Cardiac fibroblast (primary cell): ENCODE measurements at places on chromosomes 3 and 15.
A peak's percentile ranks its signal among the peaks of the same experiment; 100 is the strongest.

- DNase-seq = no peak
These were observed 174.6 kb downstream of the ABHD5 start for GRCh38 chr3:43865351-43865750.

DNA sequence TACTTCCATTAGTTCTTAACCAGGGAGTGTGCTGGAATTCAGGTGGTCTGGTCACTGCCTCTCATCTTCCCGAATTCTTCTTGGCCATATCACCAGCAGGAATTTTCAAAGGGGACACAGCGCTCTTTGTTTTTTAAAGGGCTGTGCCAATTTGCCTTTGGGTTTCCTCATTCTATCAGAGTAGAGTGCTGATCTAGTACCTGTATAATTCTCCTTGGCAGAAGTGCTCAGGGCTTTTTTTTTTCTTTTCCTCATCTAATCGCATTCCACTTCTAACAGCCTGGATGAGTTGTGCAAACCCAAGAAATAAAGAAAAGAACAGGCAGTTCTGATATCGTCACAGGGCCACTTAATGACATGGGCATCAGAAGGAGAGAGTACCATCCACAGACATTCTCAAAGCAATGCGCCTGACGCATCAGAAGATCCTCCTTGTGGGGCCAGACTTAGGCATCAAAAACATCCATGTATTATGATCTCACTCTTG, 121.0 kb downstream of the ASB7 start:
- no peak for DNase-seq

- no peak for DNase-seq
These were observed 85.4 kb downstream of the MAGI1 start for GRCh38 chr3:65953301-65953812.

GRCh38 chr3:64802460-64802859, 114.7 kb upstream of the ADAMTS9 start:
- no peak for DNase-seq

DNA sequence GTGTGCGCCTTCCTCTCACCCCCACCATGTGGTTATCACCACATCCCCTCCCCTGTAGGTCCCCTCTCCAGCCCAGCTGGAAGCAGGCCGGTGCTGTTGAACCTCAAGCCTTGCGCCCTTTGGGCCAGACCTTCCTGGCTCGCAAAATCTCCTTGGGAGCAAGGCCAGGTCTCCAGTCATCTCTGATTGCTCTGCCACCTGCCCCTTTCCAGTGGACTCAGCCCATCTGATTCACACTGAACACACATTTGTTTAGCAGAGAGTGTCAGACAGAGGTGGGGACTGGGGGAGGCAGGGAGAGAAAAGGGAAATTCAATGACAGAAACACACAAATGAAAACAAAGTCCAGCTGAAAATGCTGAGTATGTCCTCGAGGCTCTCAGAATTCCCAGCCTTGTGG, 119.4 kb downstream of the TPRA1 start:
- DNase-seq = no peak

DNA sequence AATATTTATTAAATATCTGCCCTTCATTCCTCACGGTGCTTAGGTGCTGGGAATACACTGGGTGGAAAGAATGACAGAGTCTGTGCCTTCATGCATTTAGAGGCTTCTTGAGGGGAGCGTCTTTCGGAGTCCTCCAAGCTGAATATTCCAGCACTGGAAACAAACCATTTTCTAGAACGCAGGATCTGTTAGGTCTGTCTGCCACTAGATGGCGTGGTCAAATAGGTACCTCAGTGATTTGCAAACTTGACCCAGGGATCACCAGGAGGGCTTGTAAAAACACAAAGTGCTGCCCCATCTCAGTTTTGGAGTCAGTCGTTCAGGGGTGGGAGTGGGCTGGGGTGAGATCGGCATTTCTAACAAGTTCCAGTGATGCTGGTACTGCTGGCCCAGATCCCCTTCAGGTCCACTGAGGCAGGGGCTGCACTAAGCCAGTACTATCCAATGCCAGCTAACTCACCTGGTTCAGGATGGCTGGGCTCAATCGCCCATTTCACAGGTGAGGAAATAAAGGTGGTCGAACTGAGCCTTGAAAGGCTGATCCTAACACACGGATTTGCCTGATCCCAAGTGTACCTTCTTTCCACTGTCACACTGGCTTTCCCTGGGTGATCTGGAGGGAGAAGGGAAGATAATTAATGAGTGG, 14.8 kb downstream of the ARNT2 start:
- DNase-seq = peak; percentile 73

GRCh38 chr3:102169915-102170479, 264.8 kb upstream of the ZPLD1 start:
- DNase-seq = no peak

DNA sequence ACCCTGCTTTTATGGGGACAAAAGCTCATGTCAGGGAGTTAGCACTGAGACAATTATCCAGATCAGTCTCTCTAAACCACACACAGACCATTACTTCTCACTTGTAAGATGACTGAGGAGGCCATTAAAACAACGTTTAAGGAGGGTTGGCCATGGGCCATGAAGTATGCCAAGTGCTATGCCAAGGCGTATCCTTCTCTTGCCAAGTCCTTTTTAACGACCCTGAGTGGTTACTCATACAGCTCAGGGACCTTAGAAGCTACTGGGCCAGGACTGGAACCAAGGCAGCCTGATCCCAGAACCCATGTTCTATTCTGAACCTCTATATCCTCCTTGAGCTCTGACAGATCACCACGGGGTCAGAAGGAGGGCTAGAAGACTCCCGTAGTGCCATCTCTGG, 50.0 kb downstream of the NMNAT3 start:
- no peak for DNase-seq

- DNase-seq = no peak
These were observed 2.4 kb downstream of the CPLX3 start for GRCh38 chr15:74828835-74829234.

GRCh38 chr3:29890801-29891200, 609.9 kb downstream of the RBMS3 start:
- no peak for DNase-seq

DNA sequence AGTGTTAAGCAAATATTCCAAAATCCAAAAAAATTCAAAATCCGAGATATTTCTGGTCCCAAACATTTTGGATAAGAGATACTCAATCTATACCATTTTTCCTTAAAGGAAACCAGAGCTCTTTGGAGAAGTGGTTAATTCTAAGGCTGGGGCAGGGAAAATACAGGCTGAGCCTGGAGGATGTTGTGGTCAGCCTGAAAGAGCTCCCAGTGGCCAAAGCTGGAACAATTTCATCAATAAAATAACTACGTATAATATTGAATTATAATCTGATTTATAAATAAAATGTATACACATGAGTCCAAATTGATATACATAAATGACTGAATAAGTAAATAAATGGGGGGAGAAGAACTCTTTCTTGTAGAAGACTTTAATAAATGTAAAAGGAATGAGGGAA, 24.6 kb downstream of the PPARG start:
- DNase-seq = no peak

DNA sequence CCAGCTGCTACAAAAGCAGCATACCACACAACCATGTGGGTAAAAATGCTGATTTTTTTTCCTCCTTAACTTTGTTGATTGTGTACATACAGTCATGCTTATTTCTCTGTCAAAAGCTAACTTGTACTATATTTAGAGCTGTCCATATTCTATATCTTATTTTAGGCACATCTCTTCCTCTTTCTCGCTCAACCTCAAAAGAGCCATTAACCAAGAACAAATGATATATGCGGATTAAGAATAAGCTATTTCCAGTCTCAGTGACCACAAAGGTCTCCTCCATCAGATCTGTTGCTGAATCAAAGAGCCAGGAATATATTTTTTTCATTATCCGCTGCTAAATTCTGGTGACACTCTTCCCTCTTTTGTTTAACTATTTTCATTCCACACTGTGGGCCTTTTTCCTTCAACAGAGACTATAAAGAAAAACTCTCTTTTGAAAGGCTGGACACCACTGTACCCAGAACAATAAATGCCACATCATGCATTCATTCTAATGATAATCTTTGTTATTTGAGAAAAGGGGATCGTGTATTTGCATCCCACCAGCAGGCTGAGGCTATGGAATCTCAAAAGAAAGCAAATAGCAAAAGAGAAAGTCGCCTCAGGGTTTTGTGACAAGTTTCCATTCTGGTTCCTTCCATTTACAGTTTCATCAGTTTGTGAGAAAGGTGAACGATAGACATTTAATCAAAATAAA, 8.0 kb downstream of the TMEM212 start:
- DNase-seq = no peak
